ENCODE measurements at places on chromosomes 4 and X. TPM values are rescaled to one million over a fixed set of nuclear protein-coding genes. Genes with fewer than 3 reads are reported as not detected.

Gene BRS3
- total RNA-seq: not detected

Gene SLC10A3
- total RNA-seq: 20.9 TPM

Gene RIBC1
- total RNA-seq: 2.7 TPM

Gene EDA2R
- total RNA-seq: 0.25 TPM

Gene PRKG2
- 0.49 TPM for total RNA-seq

Gene EXOC1L
- total RNA-seq: not detected

All from T-cell (primary cell).